Cardiac fibroblast (primary cell): ENCODE measurements at places on chromosomes 2 and 18.

- DNase-seq = peak; percentile 86
These were observed 22.3 kb downstream of the KLF7 start for GRCh38 chr2:207143215-207144172.

DNA sequence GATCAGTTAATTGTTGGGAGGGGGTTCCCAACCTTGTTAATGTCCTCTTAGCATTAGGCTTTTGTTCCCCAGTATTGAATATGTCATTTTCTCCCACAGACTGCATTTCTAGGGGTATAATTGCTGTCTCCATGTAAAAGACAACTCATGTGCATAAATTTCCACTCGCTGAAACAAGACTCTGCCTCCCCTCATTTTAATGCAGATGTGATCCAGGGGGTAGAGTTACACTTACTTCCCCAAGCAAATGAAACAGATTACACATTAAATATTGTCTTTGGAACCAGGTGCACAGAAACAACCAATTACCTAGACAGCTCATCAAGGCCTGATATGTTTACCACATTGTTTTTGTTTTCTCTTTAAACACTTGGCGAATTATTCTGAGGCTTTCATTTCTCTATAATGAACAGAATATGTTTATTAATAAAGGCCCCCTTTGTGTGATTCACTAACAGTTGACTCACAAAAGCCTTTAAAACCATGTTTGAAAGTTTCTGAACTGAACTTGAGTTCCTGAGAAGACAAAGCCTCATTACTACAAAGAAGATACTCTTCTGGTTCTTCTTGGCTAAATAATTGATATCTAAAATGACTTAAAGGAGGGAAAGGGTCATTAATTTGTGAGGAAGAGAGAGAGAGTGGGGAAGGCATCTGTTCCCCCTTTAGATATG lies 15.0 kb upstream of the ACVR1 start:
- DNase-seq = no peak

DNA sequence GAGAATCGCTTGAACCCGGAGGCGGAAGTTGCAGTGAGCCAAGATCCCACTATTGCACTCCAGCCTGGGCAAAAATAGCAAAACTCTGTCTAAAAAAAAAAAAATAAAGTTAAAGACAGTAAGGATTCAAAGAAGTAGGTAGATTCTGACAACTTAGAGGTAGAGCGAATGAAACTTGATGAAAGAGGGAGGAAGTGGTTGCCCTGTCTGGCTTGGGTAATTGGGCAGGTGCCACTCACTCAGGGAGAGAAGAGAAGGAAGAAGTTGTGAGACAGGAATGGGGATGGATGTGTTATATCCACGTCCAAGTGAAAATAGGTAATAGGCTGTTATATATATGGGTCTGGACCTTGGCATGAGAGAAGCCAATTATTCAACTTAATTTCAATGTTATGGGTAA lies 26.3 kb downstream of the NDC80 start:
- no peak for DNase-seq

DNA sequence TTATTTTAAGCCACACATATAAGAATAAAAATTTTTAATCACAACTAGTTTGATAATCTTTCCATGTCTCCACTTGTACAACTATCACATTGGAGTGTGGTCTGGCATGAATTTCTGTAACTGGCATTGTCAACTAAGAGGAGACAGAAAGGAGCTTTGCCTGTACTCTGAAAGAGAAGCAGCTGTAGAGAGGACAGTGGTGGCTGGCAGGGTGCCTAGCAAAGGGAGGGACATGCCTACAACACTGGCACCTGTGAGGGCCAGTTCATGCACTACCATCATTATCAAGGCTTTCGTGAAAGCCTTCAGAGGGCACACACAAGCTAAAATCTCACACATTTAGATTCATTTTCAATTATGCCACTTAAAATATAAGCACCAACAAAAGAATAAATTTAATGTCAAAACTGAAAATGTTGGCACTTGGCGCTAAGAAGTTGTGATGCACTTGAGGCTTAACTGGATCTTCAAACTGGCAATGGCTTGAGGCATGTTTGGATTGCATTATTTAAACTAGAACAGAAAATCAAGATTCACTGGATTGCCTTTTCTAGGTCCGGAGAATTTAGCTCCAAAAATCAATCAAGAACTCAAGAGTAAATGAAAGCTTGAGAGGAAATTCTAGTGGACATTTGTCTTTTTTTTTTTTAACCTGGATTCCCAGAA lies 238.6 kb downstream of the ZNF385B start:
- no peak for DNase-seq
